ENCODE measurements at places on chromosomes 4 and X. TPM values are rescaled to one million over a fixed set of nuclear protein-coding genes. Genes with fewer than 3 reads are reported as not detected.

Gene PRKX
- 41.9 TPM for total RNA-seq

Gene MAGEB5
- not detected for total RNA-seq

Gene IBSP
- total RNA-seq: not detected

Gene GPR173
- total RNA-seq: not detected

Gene PTTG2
- total RNA-seq: 0.55 TPM

Gene TBX22
- not detected for total RNA-seq

Gene CYTL1
- not detected for total RNA-seq

Gene HSD17B10
- total RNA-seq: 150 TPM

Gene VCX3B
- not detected for total RNA-seq

Gene MAGEA11
- not detected for total RNA-seq

- DNase-seq: no peak
- no peak overlapping the region for H3K27ac ChIP-seq
- H3K36me3 ChIP-seq: no peaks in the 10 kb centered on the region
- no peak overlapping the region for H3K4me3 ChIP-seq
Observed at GRCh38 chr4:38141808-38142500, 181.8 kb downstream of the PTTG2 start.

GRCh38 chr4:153514688-153515426, 48.7 kb downstream of the TMEM131L start:
- H3K27ac ChIP-seq: no peak overlapping the region
- H3K4me1 ChIP-seq: peaks cover 50% of the 10 kb centered on the region
- no peak for DNase-seq
- no peak overlapping the region for H3K4me3 ChIP-seq
- no peaks in the 10 kb centered on the region for H3K36me3 ChIP-seq

GRCh38 chr4:1532549-1533395, 126.5 kb upstream of the NKX1-1 start:
- H3K27ac ChIP-seq: no peak overlapping the region
- H3K27me3 ChIP-seq: no peaks in the 10 kb centered on the region
- H3K4me1 ChIP-seq: no peaks in the 10 kb centered on the region
- H3K4me3 ChIP-seq: no peak overlapping the region

- H3K27ac ChIP-seq: no peak overlapping the region
- H3K4me3 ChIP-seq: no peak overlapping the region
- no peaks in the 10 kb centered on the region for H3K27me3 ChIP-seq
- no peaks in the 10 kb centered on the region for H3K36me3 ChIP-seq
Observed at GRCh38 chr4:114349543-114350175, 248.9 kb upstream of the UGT8 start.

DNA sequence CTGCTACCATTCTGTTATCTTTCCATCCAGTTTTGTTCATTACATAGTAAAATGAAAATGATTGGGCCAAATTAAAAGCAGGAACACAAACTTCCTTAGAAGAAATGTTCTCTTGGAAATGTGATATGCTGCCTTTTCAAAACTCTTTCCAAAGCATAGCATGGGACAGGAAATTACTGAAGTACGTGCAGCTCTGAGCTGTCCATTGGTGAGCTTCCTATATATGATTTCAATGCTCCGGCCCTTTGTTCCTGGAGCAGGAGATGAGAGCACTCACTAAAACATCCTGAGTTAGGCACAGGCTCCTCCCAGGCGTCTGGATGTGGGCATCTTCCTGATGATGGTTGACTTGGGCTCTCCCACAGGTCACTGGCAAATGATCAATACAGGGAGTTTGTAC, 33.0 kb upstream of the ANXA3 start:
- no peaks in the 10 kb centered on the region for H3K27me3 ChIP-seq
- no peaks in the 10 kb centered on the region for H3K36me3 ChIP-seq
- no peak for DNase-seq
- no peaks in the 10 kb centered on the region for H3K4me1 ChIP-seq
- no peak overlapping the region for H3K4me3 ChIP-seq

DNA sequence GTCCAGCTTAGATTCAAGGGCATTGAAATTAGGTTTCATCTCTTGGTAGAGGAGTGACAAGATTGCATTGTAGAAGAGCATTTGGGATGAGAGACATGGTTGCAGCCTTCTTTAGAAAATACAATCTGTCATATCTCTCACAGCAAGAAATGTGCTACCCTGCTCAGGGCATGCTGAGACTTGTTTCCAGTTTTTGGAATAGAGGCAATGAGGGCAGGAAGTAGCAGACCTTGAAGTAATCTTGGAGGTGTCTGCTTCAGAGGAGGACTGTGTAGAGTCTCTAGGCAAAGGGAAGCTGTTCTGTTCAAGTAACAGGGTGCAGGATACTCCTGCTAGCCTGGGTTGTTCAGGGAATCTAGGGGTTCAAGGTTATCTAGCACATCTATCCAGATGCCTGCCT, 116.1 kb upstream of the ZNF827 start:
- H3K27ac ChIP-seq: no peak overlapping the region
- no peaks in the 10 kb centered on the region for H3K36me3 ChIP-seq
- no peak for DNase-seq
- no peak overlapping the region for H3K4me3 ChIP-seq
- H3K27me3 ChIP-seq: no peaks in the 10 kb centered on the region

- H3K4me1 ChIP-seq: no peaks in the 10 kb centered on the region
- H3K4me3 ChIP-seq: no peak overlapping the region
- no peaks in the 10 kb centered on the region for H3K36me3 ChIP-seq
- no peak for DNase-seq
- no peak overlapping the region for H3K27ac ChIP-seq
Observed at GRCh38 chrX:122087341-122087740, 1039.9 kb downstream of the GLUD2 start.

DNA sequence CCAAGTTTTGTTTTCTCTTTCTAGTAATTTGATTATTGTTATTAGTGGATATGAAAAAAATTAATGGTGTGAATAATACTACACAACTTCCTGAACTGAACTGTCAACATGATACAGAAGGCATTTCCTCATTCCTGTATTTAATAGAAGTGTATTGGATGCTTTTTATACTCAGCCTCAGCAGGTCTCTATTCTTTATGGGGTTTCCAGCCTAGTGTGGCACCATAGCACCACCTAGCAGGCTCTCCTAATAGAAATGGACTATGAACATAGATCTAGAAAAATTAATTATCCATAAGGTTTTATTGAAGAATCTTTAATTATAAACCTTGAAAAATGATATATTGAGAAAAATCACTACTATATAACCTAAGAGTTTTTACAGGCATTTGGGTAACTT, 52.4 kb downstream of the GLRB start:
- no peak overlapping the region for H3K4me3 ChIP-seq
- no peak overlapping the region for H3K27ac ChIP-seq
- no peaks in the 10 kb centered on the region for H3K4me1 ChIP-seq

GRCh38 chr4:82801910-82802521, 3.4 kb upstream of the SCD5 start:
- peaks cover 9% of the 10 kb centered on the region for H3K4me1 ChIP-seq
- H3K4me3 ChIP-seq: no peak overlapping the region
- no peak for DNase-seq
- no peak overlapping the region for H3K27ac ChIP-seq
- H3K36me3 ChIP-seq: no peaks in the 10 kb centered on the region
- H3K27me3 ChIP-seq: no peaks in the 10 kb centered on the region

DNA sequence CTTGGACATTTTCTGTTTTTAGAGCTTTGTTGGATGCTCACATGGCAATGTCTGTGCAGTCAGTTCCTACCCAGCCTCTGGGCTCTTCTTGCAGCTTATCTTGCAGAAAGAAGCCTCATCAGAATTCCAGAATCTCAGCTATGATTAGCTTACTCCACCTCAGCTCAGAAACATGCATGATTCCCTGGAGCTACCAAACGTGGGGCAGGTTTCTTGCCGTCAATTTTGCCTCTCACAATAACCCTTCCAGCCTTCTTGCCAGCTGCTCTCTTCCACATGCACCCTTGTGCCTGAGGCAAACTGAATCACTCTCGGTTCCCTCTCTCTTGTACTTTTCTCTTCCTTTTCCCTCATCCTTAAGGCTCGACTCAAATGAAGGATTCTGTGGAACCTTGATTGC, 141.4 kb downstream of the PTTG2 start:
- no peak overlapping the region for H3K27ac ChIP-seq
- H3K4me1 ChIP-seq: no peaks in the 10 kb centered on the region
- no peaks in the 10 kb centered on the region for H3K27me3 ChIP-seq
- DNase-seq: no peak
- H3K36me3 ChIP-seq: peaks cover 20% of the 10 kb centered on the region

DNA sequence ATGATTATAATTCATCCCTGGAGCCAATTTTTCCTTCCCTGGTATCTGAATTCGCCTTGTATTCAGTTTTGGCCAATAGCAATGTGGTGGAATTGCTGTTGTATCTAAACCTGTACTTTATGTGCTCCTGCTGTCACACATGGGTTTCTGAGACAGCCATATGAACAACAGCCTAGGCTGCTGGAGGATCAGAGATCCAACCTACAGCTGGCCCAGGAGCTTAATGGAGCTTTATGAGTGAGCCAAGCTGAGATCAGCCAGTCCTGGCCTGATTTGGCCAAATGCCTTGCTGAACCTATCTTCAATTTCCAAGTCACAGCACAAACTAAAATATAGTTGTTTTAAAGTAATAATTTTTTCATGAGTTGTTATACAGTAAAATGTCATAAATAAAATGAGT, 1071.5 kb downstream of the PCDH7 start:
- no peak overlapping the region for H3K27ac ChIP-seq
- H3K36me3 ChIP-seq: no peaks in the 10 kb centered on the region
- no peaks in the 10 kb centered on the region for H3K27me3 ChIP-seq
- no peak overlapping the region for H3K4me3 ChIP-seq
- no peaks in the 10 kb centered on the region for H3K4me1 ChIP-seq

GRCh38 chrX:8939322-8939721, 94.6 kb downstream of the FAM9B start:
- H3K36me3 ChIP-seq: no peaks in the 10 kb centered on the region
- H3K27ac ChIP-seq: no peak overlapping the region
- H3K4me1 ChIP-seq: no peaks in the 10 kb centered on the region
- H3K4me3 ChIP-seq: no peak overlapping the region
- H3K27me3 ChIP-seq: no peaks in the 10 kb centered on the region

DNA sequence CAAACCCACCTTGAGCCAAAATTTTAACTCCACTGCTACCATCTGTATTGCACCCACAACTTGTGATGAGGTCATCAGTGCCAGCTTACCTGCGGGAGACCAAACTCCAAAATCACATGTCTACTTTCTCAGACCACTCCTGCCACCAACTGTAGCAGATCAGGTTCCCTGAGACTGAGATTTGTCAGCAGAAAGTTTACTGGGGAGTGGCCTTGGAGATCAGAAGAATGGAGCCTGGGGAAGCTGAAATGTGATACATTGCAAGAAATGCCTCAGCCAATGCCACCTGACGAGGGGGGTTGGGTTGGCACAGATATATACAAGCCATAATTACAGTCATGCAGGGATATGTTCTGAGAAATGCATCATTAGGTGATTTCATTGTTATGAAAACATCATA, 19.1 kb downstream of the HAUS3 start:
- no peak overlapping the region for H3K4me3 ChIP-seq
- no peaks in the 10 kb centered on the region for H3K4me1 ChIP-seq
- no peak overlapping the region for H3K27ac ChIP-seq
- peaks cover 5% of the 10 kb centered on the region for H3K36me3 ChIP-seq

DNA sequence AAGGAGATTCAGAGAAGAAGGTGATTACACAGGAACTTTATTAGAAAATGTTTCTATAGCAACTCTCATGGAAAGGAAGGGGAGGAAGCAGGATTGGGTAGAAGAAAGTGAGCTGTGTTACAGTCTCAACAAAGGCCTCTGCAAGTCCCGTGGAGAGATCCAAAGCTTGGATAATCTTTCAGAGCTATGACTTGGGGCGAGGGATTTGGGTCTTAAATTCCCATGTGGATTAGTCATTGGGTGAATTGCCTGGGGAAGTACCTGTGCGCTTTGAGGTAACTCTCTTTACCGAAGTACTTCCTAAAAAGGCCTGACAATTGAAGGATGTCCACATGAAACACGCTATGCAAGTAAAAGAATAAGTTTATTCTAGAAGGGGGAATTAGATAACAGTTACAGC, 133.8 kb upstream of the ANKRD50 start:
- no peak overlapping the region for H3K27ac ChIP-seq
- DNase-seq: no peak
- H3K27me3 ChIP-seq: no peaks in the 10 kb centered on the region
- no peaks in the 10 kb centered on the region for H3K4me1 ChIP-seq

GRCh38 chr4:88526221-88526815, 2.7 kb upstream of the PYURF start:
- DNase-seq: no peak
- H3K4me1 ChIP-seq: peaks cover 23% of the 10 kb centered on the region
- H3K36me3 ChIP-seq: peaks cover 5% of the 10 kb centered on the region
- H3K27me3 ChIP-seq: no peaks in the 10 kb centered on the region
- H3K27ac ChIP-seq: no peak overlapping the region
- no peak overlapping the region for H3K4me3 ChIP-seq

GRCh38 chrX:13414006-13414647, 94.3 kb upstream of the ATXN3L start:
- H3K36me3 ChIP-seq: no peaks in the 10 kb centered on the region
- no peak overlapping the region for H3K4me3 ChIP-seq
- DNase-seq: no peak
- H3K27me3 ChIP-seq: no peaks in the 10 kb centered on the region
- H3K27ac ChIP-seq: no peak overlapping the region
- no peaks in the 10 kb centered on the region for H3K4me1 ChIP-seq

- H3K27me3 ChIP-seq: no peaks in the 10 kb centered on the region
- H3K4me3 ChIP-seq: no peak overlapping the region
- no peak overlapping the region for H3K27ac ChIP-seq
- no peaks in the 10 kb centered on the region for H3K4me1 ChIP-seq
- no peaks in the 10 kb centered on the region for H3K36me3 ChIP-seq
Observed at GRCh38 chr4:67055319-67055718, 490.0 kb downstream of the CENPC start.

DNA sequence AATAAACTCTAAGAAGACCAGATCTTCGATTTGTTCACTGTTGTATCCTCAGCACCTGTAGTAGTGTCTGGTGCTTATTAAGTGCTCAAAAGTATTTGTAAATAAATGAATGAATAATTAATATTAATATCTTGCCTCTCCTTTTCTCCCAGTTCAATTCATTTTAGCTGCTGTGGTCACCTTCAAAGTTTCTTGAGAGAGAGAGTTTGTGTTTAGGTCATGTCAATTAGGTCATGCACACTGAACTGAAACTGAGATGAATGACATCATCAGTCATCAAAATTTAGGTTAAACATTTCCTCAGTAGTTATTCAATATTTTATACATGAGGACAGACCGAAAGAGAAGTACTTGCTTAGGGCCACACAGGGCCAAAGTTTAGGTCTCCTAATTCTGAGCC, 73.5 kb downstream of the ANXA3 start:
- no peak overlapping the region for H3K4me3 ChIP-seq

- H3K27me3 ChIP-seq: no peaks in the 10 kb centered on the region
- no peak overlapping the region for H3K27ac ChIP-seq
- no peak overlapping the region for H3K4me3 ChIP-seq
- H3K36me3 ChIP-seq: no peaks in the 10 kb centered on the region
- no peaks in the 10 kb centered on the region for H3K4me1 ChIP-seq
Observed at GRCh38 chr4:155780775-155781174, 22.0 kb downstream of the GUCY1B1 start.

- H3K4me3 ChIP-seq: no peak overlapping the region
- peaks cover 15% of the 10 kb centered on the region for H3K4me1 ChIP-seq
- H3K27me3 ChIP-seq: no peaks in the 10 kb centered on the region
- no peaks in the 10 kb centered on the region for H3K36me3 ChIP-seq
- no peak for DNase-seq
Observed at GRCh38 chr4:153245775-153246174, 41.5 kb downstream of the TRIM2 start.

All from CD8-positive, alpha-beta memory T cell (primary cell).